Cortex of kidney (tissue), 1 donor: ENCODE measurements at places on chromosomes 16 and 17.

DNA sequence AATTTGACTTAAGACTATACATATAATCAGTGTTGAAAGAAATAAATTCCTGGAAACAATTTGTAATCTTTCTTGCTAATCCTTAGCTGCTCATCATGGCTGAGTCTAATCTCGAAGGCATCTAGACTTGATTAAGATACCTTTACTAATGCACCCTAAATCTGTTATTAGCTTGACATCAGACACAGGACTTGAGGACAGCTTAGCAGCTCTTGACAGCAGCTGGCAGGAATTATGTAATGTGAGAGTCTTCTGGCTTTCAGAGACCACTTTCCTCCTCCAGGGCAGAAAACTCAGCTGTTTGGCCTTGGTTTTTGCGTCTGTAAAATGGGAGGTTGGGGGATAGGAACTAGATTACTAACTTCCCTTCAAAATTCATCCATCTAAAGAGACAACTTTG, 7.1 kb upstream of the MPP2 start:
- DNase-seq = no peak

DNA sequence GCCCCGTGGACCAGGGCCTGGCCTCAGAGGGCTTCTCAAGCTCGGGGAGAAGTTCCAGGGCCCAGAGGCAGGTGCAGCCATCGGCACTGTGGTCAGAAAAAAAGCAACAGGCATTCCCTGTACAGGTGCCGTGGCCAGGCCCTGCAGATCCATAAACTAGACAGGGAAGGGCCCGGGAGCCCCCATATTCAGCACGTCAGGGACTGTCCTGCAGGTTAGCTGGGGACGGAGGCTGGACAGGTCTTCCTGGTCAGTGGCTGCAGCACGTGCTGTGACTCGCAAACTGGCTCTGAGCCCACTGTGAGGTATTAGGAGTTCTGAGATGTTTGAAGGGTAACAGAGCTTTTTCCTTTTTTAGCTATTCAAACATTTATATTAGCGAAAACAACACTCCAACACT, 15.0 kb upstream of the C16orf95 start:
- DNase-seq = no peak

DNA sequence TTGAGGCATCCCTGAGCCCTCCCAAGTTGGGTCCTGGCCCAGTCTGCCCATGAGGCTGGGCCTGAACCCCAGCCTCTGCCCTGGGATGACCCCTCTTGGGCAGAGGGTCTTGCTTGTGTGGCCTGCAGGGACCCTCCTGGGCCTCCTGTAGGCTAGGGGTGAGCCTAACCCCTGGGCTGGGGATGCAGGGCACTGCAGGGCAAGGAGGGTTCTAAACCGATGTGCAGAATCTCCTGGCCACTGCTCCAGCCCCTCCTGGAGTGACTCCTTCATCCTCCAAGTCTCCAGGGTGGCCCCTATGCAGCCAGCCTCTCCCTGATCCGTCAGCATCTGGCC, 37.5 kb downstream of the LGALS9 start:
- DNase-seq = no peak

DNA sequence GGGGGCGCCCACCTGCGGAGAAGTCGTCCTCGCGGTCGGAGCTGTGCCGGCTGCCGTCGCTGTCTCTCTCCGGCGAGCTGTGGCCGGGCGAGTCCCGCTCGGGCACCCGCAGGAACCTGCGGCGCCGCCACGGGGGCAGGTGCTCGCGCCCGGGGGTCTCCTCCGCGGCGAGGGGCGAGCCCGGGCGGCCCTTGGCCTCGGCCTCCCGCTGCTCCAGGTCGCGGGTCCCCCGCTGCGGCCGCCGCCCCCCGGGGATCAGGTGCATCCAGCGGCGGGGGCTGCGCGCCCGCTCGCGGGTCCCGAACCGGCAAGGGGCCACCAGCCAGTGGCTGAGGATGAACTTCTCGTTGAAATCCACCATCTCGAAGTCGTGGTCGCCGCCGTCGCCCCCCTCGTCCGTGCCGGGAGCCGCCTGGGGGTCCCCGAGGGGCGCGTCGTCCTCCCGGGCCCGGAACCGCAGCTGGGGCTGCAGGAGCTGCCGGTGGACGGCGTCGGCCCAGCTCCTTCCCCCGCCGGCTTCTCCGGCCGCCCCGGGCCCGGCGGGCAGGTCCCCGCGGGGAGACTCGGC, 41.4 kb upstream of the BHLHA9 start:
- DNase-seq = no peak

DNA sequence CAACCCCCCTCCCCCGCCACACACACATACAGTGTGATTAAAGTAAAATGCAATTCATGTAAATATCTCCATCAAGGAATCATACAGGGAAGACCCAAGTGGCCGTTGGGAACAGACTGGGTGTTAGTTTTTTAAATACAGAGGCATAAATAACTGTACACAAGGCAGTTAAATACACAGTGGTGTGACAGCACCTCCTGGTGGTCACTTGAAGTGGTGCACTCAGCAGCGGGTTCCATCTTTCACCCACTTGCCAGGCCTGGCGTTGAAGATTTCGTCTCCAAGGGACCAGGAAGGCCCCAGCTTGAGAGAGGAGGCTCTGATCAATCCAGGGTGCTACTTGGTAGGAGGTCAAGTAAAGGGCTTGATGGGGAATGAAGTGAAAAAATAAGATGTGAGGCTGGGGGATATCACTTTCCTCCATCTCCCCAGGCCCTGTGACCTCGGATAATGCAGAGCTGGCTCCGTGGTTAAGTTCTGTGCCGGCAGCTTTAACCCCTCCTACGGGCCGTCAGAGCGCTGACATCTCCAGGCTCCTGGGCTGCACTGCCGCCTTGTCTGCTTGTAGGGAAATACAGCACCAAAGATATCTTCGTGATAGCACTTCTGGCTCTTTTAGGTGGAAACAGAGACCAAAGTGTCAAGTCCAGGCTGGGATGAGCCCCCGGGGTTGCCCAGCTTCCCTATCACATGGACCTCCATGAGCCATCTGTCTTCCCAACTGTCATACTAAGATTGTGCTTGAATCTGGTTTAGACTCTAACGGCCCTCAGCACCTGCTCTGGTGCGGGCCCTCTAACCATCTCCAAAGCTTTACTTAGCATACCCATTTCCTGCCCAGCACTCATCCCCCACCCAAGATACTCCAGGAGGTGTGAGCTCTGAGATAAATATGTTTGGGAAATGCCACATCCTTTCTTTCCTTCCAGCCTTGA, 20.7 kb downstream of the LGALS9 start:
- DNase-seq = no peak

- DNase-seq = no peak
Observed at GRCh38 chr17:31582151-31582907, 190.9 kb downstream of the RAB11FIP4 start.

- no peak for DNase-seq
Observed at GRCh38 chr17:7716901-7717755, at the start of gene DNAH2. DNAH2 (plus strand) TSS chr17:7717744; CDS start chr17:7719735, 1,991 bp downstream.

DNA sequence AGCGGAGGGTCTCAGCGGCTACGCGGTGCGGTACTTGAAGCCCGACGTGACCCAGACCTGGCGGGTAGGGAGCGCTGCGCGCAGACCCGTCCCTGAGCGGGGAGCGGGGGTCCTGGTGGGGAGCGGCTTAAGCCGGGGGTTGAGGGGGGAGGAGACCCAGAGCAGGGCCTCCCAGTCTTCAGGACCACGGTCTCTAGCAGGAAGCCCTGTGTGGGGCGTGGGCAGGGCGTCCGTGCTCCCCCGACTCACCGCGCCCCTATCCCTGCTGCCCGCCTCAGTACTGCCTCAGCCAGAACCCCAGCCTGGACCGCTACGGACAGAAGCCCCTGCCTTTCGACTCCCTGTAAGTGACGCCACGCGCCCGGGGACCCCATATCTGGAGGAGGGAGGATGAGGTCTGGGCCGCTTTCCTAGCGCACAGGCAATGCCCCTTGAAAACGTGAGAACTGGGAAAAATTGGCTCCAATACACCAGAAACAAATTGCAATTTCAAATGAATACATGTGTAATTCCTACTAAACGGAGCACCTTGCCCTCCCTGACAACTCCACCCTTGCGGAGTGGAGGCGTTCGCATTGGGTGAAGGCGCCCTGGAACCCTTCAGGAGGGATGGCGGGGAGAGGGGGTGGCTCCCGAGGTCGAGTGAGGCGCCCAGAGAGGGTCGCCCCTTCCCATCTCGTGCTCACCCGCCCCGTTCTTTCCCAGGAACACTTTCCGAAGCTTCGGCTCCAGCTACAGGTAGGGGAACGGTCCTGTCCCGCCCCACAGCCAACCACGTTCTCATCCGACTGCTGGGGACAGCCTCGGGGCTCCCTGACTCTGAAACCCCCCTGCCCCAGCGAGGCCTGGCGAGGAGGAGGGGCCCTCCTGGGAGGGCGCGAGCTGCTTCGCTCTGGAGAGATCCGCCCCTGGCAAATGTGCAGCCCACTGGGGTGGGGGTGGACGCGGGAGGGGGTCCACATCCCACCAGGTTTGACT, 14.6 kb upstream of the CNGB1 start:
- DNase-seq = no peak

DNA sequence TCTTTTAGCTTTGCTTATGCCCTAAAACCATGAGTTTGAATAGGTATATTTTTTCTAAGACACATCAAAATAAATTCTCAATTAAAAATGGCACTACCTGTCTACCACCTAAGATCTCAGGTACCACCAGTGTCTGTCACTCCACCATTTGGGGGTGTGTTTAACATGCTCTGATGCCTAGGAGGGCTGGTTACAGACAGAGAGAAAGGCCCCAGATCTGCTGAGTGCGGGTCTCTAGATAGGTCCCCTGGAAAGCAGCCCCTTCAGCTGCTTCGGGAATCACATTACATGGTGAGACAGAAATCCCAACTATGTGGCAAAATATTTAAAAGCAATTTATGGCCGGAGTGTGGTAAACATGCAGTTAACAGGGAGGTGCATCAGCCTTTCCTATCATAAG, 653 bp upstream of the VAC14 start:
- DNase-seq = no peak

GRCh38 chr16:11198828-11199227, 57.2 kb downstream of the SOCS1 start:
- no peak for DNase-seq

DNA sequence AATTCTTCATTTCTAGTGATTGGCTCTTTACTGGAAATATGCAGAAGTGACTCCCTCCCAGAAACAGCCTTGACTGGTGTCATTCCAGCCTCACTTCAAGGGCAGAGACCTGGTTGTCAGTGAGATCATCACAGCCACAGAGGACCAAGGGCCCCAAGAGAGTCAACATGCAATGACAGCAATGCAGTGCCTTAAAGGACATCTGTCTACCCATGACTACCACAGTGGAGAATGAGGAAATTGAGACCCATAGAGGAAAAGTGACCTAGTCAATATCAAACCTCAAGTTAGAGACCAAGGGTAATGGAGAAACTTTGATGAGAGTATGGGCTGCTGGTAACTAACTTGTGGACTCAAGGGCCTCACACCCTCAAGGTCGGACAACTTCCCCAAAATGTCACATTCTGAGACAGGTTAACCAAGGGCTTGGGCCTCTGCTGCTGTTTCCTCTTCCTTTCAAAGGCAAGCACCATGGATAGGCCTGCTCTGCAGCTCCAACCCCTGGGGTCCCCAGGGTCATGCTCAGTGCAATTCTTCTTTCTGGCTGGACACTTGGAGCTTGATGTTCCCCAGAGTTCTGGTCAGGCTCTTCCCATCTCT, 11.3 kb downstream of the NOG start:
- DNase-seq = no peak

DNA sequence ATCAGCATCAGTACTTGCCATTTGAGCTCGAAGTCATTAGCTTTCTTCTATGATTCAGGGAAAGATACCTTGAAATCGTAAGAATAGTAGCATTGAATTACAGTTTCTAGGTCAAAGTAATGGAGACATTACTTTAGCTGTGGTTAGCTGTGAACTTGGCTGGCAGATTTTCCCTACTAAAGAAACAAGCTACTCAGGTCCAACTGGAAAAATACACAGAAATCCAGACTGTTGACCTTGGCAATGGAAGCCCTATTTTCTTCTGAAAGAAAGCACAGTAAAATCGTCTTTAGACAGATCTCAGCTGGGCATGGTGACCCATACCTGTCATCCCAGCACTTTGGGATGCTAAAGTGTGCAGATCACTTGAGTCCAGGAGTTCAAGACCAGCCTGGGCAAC, 13.4 kb upstream of the DNAJA2 start:
- DNase-seq = no peak

DNA sequence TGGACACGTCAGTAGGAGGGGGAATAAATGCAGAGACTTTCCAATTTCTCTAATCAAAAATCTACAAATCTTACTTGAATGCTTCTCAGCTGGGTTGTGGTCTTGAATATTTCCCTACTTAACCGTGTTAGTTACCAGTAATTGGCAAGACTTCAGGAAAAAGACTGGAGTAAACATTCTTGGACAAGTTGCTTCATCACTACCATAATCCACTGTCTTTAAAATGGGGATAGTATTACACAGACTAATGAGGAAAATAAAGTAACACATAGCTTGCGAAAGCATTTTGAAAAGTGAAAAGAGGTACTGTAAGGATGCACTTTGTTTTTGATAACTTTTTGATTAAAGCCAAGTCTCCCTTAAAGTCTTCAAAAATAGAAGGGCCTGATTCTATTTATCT, 18.4 kb downstream of the MYH1 start:
- no peak for DNase-seq

DNA sequence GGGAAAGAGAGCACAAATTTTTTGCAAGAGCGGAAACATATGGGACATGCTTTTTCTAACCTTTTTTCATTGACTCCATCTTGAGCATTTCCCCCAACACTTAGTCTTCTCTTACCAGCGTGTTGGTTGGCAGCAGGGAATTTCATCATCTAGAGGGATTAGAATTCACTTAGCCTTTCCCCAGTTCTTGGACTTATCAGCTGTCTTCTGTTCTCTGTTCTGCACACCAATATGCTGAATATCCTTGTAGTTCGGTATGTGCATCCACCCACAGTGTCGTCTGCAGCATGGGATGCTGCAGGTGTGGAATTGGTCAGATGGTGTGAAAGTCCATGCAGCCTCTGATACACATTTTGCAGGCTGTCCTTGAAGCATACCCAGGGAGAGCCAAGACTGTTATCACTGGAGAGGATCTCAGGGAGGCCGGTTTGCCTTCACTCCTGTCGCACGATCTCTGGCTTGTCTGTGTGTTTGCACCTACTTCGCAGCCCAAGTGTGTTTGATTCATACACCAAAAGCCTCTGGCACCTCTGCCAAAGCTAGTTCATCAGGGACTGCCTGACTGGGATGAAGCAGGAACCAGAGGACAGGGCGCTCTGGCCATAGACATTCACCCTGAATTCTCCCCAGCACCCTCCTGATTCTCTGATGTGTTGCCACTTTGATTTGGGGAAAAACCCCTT, 93.3 kb downstream of the SOCS1 start:
- no peak for DNase-seq

DNA sequence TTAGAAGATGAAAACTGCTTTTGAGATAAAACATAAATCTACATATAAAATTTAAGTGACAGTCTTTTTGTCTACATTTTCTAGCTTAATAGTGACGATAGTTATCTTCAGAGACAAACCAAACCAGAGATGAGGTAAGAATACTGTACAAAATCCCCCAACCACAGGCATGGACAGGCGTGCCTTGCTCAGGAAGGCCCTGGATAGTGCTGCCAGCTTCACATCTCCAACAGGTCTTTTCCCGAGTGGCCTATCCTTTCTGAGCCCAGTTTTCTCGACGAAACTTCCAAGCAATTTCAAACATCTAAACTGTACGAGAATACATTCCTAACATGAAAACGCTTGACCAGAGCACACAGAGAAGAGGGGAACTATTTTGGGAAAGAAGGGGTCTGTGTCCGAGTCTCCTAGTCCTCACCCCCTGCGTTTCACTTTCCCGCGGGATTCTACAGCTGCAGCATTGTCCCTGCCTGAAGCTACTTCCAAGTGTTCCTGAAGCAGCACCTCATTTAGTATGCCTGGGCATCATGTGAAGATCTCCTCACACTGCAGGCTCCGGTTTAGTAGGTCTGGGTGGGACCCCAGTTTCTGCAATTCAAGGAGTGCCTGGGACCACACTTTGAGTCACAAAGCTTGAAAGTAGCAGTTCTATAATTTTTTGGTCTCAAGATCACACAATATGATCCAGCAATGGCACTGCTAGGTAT, 37.8 kb downstream of the GNA13 start:
- no peak for DNase-seq
